ENCODE measurements at places on chromosomes 11 and 22. TPM values are rescaled to one million over a fixed set of nuclear protein-coding genes. Genes with fewer than 3 reads are reported as not detected.

F2 gene
- not detected for total RNA-seq

ELFN2 gene
- total RNA-seq, result 0.04 TPM

TENM4 gene
- total RNA-seq, result not detected

HOATZ gene
- total RNA-seq, result not detected

SMIM38 gene
- total RNA-seq, result 0.94 TPM

VPS37C gene
- total RNA-seq, result 8.9 TPM

CENPM gene
- 84.9 TPM for total RNA-seq

TRIM51G gene
- total RNA-seq, result not detected

KCNQ1OT1 gene
- 0.21 TPM for total RNA-seq

TRIM66 gene
- total RNA-seq, result 26.7 TPM

UPK3A gene
- total RNA-seq, result not detected

APOA4 gene
- not detected for total RNA-seq

FAM180B gene
- not detected for total RNA-seq

MYBPC3 gene
- not detected for total RNA-seq

TOP3B gene
- total RNA-seq, result 33.2 TPM

RELT gene
- total RNA-seq, result 33.2 TPM

CEP126 gene
- 1.2 TPM for total RNA-seq

MS4A7 gene
- not detected for total RNA-seq

Data from activated CD8-positive, alpha-beta memory T cell treated with anti-CD3 and anti-CD28 coated beads for 36 hours (primary cell).